ENCODE measurements at places on chromosomes 11 and 22.

DNA sequence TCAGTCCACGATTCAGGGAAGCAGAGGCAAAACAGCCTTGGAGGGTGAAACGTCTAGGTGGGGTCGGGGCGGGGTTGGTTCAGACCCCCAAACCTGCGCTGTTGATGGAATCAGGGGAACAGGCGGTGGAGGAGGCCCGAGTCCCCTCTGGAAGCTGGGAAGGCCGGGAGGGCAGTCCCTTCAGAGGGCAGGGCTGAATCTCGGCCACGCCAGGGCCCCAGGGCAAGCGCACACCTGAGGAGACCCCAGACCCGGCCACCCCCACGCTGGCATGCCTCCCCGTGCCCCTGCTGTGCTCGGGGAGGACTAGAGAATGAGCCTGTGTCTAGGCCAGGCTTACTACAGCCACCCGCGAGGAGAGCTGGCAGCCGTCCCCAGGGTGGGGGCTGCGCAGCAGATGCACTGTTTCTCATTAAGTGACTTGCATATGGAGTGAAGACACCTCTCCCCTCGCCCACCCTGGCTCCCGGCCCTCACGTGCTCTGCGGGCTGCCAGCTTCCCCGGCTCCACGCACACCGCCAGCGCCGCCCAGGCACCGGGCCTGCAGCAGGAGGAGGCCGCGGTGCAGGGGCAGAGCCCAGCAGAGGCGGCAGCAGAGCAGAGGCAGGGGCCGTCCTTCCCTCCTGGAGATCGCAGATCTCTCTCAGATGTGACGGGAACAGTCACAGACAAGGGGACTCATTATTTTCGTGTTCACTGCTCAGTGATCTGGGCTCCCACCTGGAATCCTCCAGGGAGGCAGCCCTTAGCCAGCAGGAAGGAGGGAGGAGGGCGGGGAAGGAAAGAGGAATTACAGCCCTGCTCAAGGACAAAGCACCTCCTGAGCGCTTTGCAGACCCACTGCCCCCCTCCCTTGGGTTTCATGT is 47.1 kb upstream of the OPCML start:
- no peak for DNase-seq

GRCh38 chr11:35905646-35906276 is 38.1 kb upstream of the LDLRAD3 start:
- peak; percentile 43 for DNase-seq

- no peak for DNase-seq
These were observed 40.4 kb downstream of the SMIM38 start for GRCh38 chr11:69195824-69196782.

GRCh38 chr11:57095417-57095816 is 86.3 kb upstream of the LRRC55 start:
- no peak for DNase-seq

GRCh38 chr11:133500435-133500834 is 31.9 kb downstream of the OPCML start:
- no peak for DNase-seq

GRCh38 chr11:33321422-33321821 is 64.2 kb downstream of the HIPK3 start:
- DNase-seq = no peak

DNA sequence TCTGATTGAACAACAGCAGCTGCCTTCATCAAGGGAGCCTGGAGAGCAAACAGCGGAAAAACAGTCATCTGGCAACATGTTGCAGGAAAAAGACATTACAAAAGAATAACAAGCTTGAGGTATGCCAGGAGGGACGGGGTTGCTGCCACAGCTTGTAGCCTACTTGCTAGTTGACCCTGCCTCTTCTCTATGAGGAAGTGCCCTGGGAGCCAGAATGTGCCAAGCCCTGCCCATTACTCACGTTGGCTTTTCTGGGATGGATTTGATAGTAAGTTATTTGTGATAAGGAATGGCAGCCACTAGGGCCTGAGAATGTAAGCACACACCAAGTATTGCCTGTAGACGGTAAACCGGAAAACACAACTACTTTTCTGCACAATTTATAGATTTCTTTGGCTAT is 113.5 kb upstream of the KIRREL3 start:
- DNase-seq = no peak

- no peak for DNase-seq
These were observed 72.1 kb downstream of the ELFN2 start for GRCh38 chr22:37355174-37355573.

DNA sequence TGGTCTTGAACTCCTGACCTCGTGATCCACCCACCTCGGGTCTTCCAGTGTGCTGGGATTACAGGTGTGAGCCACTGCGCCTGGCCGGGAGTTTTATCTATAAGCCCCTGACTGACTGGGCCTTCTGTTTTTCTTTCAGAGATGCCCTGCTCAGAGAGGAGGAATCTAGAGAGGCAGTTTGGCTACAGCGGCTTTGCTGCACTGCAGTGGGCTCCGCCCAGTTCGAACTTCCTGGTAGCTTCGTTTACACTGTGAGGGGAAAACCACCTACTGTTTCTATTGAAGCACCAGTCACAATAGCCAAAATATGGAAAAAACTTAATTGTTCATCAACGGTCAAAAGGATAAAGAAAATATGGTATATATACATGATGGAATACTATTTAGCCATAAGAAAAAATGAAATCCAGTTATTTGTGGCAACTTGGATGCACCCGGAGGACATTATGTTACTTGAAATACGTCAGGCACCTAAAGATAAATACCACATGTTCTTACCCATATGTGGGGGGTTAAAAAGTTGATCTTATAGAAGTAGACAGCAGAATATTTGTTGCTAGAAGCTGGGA is 31.9 kb upstream of the FAM181B start:
- DNase-seq = no peak

GRCh38 chr11:43687120-43687791 is 6.7 kb downstream of the HSD17B12 start:
- no peak for DNase-seq

DNA sequence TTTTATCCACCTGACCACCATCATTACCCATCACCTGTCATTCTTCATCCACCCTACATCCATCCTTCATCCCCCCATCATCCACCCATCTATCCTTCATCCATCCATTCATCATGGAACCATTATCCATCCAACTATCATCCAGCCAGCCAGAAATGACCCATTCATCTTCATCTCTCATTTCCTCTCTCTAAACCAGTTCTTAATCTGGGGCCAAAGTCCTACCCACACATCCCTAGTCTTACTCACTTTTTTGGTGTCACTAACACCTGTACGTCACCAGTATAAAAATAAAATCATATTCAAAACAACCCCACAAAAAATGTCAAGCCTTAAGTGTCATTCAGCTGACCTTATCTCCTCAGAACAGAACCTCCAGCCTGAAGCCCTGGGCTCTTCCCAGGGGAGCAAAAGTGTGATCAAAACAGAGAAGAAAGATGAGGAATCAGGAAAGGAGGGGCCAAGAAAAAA is 12.3 kb downstream of the SPI1 start:
- no peak for DNase-seq

DNA sequence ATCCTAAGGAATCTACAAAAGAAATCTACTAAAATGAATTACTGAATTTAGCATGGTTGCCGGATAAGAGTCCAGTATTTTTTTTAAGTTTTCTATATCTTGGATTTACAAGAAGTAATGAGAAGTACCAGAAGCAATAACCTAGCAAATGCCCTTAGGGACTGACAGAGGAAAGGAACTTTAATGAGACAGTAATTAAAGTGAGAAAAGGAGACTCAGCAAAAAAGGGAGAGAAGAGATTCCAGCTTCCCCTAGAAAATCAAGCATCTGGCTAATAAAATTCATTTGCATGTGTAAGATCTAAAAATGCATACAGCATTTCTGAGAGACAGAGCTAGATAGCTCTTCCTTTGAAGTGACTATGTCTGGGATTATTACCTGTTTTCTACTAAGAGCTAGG is 39.1 kb downstream of the IZUMO1R start:
- no peak for DNase-seq

DNA sequence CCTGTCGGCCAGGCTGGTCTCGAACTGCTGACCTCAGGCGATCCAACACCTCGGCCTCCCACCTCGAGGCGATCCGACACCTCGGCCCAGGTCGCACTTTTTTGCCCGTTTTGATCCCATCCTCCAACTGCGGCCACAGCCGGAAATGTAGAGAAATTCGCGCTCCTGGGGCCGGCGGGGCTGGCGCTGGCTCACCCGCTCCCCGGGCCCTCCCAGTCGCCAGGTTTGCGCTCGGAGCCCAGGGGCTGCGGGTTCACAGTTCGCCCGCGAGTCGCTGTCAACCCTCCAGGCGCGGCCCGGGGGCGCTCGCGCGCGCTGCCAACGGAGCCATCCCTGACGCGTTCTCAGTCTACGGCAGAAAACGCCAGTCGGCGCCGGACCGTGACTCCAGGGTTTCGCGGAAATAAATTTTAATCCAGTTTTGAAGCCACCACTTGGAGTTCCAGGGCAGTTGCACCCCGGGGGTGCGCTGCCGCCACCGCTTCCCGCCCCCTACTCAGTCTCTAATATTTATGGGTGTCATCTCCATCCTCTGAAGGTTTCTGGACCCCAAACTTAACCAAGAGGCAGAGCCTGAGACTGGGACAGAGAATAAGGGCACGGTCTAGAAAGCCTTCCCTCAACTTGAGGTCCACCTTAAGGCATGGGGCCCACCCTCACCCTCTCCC is 1.5 kb upstream of the KLHDC7B start:
- peak; percentile 80 for DNase-seq

DNA sequence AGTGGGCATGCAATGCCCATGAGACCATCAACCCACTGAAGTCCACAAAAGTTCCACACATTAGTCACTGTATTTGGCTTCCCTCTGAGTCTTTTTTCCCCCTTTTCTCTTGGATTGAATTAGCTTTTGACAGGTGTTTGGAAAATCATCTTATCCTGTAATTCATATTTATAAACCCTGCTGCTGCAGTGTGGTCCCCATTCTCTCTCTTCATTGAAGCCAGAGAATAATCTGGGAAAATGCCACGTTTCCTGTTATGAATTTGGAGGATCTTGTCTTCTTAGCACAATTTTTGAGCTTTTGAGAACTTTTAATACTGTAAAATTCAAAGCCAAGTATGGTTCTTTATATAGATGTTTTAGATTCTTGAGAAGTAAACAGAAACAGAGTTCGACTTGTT is 84.8 kb downstream of the UVRAG start:
- no peak for DNase-seq

DNA sequence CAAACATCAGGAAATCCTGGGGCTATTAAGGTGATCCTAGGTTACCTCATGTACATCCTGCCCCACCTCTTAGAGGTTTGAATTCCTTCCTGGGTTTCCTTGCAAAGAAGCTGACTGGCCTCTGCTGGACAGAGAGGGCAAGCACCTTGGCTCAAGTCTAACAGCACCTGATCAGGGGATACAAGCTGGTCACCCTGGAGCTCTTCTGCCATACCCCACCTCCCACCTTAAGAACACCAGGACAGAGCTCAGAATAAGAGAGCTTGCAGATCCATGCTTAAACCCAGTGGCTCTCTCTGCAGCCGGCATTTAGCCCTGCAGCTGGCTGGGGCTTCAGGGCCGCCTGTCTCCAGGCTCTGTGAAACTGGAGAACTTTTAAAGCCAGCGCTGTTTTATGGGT is 386.6 kb upstream of the NARS2 start:
- DNase-seq = peak; percentile 10

GRCh38 chr11:97123237-97123636 is 733.4 kb downstream of the JRKL start:
- no peak for DNase-seq

- no peak for DNase-seq
These were observed 18.9 kb downstream of the TIMP3 start for GRCh38 chr22:32820131-32821119.

GRCh38 chr22:29461263-29461662 is 18.8 kb upstream of the NEFH start:
- no peak for DNase-seq
